ENCODE measurements at places on chromosomes 5 and 9.

GRCh38 chr5:110853267-110853666 lies 114.5 kb downstream of the SLC25A46 start:
- no peak for DNase-seq

- DNase-seq, result peak; percentile 67
These were observed 17.1 kb downstream of the KCTD16 start for GRCh38 chr5:144187699-144188294.

GRCh38 chr9:130906735-130907416 lies 10.3 kb upstream of the QRFP start:
- DNase-seq, result no peak

DNA sequence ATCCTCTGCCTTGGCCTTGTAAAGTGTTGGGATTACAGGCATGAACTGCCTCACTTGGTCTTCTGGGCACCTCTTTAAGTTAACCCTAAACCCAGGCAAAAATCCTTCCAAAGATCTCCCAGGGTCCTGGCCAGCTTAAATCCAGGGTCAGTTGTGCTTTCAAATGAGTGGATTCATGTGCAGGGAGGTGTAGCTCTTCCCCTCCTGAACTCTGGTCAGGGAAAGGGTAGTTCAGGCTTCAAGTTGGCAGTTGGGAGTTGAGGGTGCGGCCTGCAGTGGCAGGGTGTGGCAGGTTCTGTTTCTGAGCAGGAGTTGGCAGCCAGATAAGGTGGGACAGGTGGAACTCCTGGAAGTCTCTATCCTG lies 3.6 kb downstream of the HNRNPAB start:
- DNase-seq, result no peak

GRCh38 chr9:77588271-77588937 lies 59.7 kb downstream of the GNA14 start:
- no peak for DNase-seq

DNA sequence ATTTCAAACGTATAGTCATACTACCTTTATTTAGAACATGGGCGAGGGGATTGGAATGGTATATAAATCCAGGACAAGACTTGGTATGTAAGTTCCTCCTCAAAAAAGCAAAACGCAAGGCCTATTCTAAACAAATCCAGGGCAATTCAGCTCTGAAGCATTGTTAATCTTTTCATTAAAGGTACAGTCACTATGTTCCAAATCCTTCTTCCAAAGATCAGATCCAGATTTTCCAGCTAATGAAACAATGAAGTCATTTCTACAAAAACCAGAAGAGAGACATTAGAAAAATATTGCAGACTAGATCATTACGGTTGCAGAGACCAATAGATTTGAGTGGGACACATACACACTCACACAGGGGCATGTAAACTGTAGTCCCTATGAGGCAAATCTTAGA lies 116.1 kb upstream of the BNC2 start:
- DNase-seq, result no peak

GRCh38 chr9:6382681-6383080 lies 30.3 kb upstream of the UHRF2 start:
- no peak for DNase-seq

DNA sequence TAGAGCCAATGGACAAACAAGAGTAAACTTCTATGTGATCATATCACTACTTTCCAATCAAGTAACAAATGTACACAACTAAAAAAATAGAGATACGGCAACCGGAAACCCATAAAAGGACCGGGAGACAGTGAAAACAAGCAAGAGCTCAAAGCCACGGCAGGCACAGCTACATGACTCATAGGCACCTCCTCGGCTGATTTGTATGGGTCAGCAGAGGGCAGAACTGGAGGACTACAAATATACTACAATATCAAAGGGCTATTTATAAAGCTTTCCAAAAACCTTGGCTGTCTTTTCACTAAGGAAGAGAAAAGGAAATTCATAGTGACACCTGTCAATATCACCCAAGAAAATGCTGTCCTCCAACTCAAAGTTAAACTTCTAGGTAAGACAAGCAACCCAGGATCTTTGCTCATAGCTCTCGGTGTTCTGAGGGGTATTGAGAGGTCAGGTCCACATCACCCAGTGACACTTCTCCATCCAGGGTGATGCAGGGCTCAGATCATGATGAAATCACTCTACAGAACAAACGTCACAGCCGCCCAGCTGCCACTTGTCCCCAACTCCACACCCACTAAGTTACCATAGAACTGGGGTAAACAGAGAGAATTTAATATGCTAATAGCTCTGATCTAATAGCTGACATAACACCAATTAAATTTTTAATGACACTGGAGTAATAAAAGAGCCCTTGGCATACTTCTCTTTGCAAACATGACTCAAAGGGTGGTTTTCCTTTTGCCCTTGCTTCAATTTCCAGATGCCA lies 41.3 kb downstream of the PFDN1 start:
- DNase-seq, result no peak

DNA sequence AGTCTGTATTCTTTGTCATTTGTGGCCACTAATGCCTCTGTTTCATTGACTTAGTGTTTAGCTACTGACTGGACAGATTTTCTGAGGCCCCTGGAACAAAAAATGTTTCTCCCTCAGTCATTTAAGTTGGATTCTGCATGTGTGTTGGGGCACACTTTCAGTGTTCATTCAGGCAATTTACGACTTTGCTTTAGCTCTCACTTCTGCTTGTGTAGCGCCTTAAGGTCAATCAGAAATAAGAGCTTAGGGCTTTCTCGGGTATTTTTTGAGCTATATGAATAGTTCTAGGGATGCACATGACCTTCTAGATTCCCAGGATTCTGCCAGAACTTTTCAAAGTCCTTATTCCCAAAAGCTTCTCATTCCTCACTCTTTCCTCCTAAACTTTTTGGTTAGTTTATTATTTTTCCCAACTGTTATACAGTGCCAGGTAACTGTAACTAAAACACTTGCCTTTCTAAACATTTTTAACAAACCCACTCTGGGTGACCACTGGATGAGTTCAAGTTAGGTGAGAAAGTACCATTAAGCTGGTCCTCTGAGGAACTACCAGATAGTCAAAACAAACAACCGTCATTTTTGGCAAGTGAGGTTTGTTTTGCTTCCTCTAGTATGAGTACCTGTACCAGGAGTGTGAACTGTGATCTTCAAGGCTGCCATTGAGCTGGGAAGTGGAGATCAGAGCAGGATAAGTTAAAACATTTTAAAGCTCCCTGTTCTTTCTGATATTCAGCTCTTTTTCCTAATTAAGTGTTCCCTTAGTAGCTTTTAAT lies 571.3 kb upstream of the TLE4 start:
- no peak for DNase-seq

GRCh38 chr5:59069438-59070079 lies 486.7 kb downstream of the RAB3C start:
- DNase-seq, result no peak

GRCh38 chr5:52727576-52727975 lies 60.1 kb upstream of the ITGA1 start:
- DNase-seq, result no peak

- DNase-seq, result no peak
These were observed 97.6 kb upstream of the CTSL start for GRCh38 chr9:87628346-87628745.

DNA sequence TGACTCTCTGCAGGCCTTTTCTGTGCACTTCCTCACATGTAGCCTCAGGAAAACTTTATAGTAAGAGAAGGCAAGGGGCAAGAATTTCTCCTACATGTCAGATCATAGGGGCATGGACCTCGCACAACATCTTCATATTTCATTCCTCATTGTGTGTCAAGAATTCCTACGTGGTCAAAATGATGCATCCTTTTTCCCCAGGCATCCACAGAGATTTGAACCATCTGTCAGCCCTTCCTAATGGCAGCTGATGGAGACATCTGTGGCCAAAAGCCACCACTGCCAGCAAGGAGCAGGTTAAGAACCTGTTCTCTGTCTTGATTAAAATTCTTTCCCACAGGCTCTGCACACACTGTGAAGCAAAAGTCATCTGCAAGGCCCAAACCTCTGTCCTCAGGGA lies 42.5 kb downstream of the MFAP3 start:
- no peak for DNase-seq

DNA sequence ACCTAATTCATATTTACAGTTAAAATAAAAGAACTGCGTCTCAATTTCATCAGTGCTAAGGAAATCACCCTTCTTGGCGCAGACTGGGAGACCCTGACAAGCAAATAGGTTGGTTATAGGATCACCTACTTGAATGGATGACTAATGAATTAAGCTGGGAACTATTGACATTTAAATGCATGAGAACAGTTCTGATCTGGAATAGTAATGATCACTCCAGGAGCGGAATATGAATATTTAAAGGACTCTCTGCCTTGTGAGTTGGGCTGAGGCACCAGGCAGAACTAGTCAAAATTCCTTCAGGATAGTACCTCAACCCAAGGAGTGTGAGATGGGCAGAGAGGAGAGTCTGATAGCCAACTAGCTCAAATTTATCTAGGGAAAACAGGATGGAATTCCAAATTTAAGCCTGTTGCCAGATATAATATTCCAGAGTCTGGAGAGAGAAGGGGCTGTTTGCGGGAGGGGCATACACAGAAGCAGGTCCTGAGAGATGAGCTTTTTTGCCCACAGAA lies 364.4 kb downstream of the CSNK1G3 start:
- no peak for DNase-seq

DNA sequence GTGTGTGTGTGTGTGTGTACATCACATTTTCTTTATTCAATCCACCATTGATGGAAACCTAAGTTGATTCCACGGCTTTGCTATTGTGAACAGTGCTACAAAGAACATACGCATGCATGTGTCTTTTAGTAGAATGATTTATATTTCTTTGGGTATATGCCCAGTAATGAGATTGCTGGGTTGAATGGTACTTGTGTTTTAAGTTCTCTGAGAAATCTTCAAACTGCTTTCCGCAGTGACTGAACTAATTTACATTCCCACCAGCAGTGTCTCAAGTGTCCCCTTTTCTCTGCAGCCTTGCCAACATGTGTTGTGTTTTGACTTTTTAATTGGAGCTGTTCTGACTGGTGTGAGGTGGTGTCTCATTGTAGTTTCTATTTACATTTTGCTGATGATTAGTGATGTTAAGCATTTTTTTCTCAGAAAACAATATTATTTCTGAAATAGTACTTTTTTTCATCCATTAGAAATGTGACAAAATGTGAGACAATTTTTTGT lies 769.7 kb downstream of the TAF11L14 start:
- DNase-seq, result no peak

DNA sequence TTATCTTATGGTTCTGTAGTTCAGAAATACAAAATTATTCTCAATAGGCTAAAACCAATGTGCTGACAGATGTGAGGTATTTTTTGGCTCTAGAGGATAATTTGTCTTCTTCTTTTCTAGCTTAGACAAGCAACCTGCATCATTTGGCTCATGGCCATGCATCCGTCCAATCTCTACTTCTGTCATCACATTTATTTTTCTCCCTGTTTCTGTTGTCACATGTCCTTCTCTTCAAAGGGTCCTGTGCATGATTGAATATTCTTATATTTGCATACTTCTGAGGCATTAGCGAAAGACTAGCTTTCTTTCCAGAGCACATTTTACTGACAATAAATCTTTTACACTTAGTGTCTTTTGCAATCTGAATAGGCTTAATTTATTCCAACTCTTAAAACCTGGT lies 564.7 kb downstream of the CDH10 start:
- DNase-seq, result no peak

DNA sequence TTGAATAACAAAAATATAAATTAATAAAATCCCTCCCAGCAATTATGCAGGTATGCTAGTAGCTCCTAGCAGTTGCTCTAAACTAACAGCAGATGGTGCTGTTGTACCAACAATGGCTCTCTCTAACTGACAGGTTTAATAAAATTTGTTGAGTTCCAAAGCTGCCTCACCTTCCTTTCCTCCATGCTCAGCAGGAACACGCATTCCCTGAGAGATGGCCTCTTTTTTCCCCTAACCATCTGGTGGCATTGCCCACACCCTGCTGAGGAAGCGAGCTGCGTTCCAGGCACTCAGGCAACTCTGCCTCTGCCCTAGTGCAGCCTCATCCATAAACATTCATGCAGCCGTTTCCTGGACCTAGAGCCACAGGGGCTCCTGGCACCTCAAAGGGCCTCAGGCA lies 106.2 kb downstream of the KLHL3 start:
- no peak for DNase-seq

- no peak for DNase-seq
These were observed 119.8 kb upstream of the TBC1D2 start for GRCh38 chr9:98375138-98375726.

DNA sequence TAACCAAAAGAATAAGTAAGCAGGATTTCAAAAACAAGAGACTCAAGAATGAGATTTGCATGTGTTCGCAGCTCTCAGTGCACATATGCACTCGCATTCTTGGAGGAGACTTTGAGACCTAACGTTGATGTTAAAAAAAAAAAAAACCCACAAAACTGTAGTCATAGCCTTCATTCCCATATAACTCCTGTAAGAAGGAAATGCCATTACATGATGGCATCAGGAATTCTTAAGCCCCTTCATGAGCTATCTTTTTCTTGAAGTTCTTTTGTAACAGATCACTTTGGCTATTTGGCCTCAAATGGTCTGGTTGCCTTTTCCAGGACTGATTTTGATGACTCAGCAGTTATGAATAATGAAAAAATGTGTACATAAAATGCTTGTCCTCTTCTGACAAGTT lies 113.8 kb downstream of the ALDH1A1 start:
- DNase-seq, result no peak

Measured in stimulated activated CD8-positive, alpha-beta memory T cell treated with anti-CD3 and anti-CD28 coated beads, Interleukin-4, amount 100 ng/mL, for 1 hour (primary cell).